ENCODE measurements at places on chromosomes 2 and 18.

GRCh38 chr2:237529452-237530402, 36.6 kb upstream of the PRLH start:
- peak; percentile 43 for DNase-seq

GRCh38 chr2:74384051-74384450, 3.9 kb upstream of the DCTN1 start:
- DNase-seq: no peak

DNA sequence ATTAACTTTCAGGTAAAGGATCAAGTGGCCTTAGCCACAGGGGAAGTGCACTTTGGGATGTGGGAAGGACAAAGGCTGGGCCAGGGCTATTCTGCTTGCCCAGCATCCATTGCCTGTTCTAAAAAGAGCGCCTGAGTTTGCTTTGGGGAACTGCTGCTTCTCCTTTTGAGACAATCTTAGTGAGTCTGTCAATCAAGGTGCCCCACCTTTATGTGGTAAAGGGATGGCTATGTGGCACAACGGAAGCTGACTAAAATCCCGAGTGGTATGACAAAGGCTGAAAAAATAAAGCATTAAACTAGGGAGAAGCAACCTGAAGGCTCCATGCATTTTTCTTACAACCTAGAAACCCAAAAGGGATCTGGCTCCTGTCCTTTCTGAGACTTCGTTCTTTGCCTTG, 540.5 kb downstream of the SLC4A3 start:
- DNase-seq: no peak

- DNase-seq: peak; percentile 55
Measured at GRCh38 chr2:230711224-230711623, 1.4 kb upstream of the CAB39 start.

DNA sequence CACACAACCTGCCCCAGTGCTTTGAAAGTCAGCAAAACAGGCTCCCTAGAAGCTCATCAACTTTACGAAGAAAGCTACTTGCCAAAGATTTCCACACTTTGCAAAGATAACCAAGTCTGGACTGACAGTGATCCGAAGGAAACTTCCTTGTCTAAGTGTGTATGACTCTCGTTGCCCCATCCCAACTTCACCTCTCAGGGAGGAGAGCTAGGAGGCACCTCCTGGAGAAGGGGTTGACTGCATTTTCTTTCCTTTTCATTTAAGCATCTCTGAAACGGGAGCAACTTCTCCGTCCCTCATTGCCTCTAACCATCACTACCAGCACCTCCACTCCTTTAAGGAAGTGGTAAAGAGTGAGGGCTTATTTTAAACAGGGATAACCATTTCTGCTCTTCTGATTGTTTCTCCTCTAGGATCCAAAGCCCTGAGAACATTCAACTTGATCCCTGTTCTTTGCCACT, 7.0 kb downstream of the ZEB2 start:
- DNase-seq: peak; percentile 55

DNA sequence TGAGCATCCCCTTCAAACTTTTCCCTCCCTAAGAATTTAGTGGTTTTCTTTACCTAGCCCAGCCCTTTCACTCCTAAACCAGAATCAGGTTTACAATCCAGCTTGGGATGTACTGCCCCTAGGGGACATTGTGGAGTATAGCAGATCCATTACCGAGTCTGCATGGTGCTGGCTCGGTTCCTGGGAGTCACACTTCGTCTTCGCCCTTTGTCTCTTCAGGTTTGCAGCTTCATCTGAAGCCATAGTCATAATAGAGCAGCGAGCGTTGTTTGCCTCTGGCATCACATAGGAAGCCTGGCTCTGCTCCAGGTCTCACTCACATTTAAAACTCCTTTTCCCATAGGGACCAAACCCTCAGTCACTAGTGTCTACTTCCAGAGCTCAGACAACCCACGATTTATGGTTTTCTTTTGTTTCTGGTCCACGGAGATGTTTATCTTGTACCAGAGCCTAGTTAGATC, 16.8 kb upstream of the LYPD6 start:
- DNase-seq: peak; percentile 45

- DNase-seq: no peak
Measured at GRCh38 chr2:46342566-46343315, 45.5 kb downstream of the EPAS1 start.

DNA sequence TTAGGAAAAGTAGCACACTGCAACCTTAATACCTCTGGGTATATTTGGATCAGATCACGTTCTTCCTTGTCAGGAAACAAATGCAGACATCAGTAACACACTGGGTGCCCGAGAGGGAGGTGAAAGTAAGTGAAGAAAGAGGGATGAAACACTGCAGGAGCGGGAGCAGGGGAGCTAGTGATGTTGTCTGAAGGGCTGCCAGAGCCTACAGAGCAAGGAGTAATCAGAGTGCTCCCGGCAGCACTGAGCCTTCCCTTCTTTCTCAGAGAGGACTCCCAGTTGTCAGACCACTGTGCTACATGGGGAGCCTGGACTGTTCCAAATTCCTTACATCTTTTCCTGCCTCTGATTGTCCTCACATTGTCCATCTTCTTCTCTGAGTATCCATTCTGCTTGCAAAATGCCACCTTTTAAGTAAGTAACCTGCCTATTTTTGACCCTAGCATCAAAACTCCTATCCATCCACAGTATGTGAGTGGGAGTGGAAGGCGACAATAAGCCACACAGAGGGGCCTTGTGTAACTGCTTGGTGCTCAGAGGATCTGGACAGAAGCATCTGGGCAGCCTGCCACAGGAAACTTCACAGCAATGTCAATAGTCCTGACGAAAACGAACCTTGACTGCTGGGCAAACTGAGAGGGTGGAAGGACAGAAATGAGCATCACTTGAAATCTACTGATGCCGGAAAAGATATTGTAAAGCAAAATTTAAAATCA, 10.8 kb upstream of the NAB1 start:
- DNase-seq: peak; percentile 82

GRCh38 chr2:205880048-205880447, 197.7 kb downstream of the NRP2 start:
- no peak for DNase-seq

GRCh38 chr2:27884601-27885000, 5.6 kb downstream of the RBKS start:
- DNase-seq: no peak

- peak; percentile 55 for DNase-seq
Measured at GRCh38 chr18:80171054-80171872, 62.2 kb downstream of the ADNP2 start.

DNA sequence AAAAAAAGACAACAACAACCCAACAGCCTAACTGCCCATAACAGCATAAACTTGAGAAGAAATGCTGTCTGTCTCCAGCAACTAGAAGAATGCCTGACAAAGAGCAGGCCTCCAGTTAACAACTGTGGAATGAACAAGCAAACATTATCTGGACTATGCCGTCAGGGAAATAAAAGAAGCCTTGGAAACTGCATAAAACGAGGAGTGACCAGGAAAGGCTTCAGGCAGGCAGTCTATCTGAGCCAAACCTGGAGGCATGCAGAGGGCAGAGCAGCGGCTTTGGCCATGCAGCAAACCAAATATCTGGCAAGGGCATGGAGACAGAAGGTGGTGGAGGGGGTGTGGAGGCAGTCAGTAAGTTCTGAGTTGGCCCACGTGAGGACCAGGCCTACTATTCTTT, 11.1 kb downstream of the HES6 start:
- DNase-seq: no peak

GRCh38 chr18:79413025-79413424, 17.3 kb downstream of the NFATC1 start:
- no peak for DNase-seq

GRCh38 chr2:239609607-239610310, 208.9 kb upstream of the HDAC4 start:
- DNase-seq: no peak

- no peak for DNase-seq
Measured at GRCh38 chr2:120436460-120436739, 90.5 kb downstream of the INHBB start.

DNA sequence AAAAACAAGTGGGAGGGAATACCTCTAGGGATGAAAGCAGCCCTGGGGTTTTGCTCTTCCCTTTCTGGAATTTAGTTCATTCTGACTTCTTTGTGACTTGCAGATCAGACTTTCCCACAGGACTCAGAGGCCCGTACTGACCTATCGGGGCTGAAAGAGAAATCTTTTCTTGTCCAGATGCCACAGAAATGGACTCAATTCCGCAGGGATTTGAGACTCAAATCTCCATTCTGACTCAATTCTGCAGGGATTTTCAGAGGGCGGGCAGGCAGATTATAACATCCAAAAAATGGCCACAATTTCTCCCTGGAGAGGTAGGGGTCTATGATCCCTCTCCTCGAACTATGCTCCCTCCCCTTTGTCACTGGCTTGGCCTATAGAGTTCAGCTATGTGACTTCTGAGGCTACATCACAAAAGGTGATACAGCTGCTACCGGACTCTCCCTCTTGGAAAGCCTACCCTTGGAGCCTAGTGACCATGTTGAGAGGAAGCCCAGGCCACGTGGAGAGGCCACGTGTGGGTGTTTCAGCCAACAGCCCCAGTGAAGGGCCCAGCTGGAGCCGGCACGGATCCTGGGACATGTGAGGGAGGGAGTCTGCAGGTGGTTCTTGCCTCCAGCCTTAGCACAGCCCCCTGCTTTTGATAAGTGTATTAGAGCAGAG, 4.8 kb upstream of the EFHD1 start:
- DNase-seq: peak; percentile 89

- no peak for DNase-seq
Measured at GRCh38 chr2:119692954-119693353, 14.0 kb downstream of the TMEM177 start.

- no peak for DNase-seq
Measured at GRCh38 chr2:64797881-64798575, 144.3 kb upstream of the SERTAD2 start.

- DNase-seq: no peak
Measured at GRCh38 chr2:82224301-82224940, 1919.9 kb upstream of the LRRTM1 start.

DNA sequence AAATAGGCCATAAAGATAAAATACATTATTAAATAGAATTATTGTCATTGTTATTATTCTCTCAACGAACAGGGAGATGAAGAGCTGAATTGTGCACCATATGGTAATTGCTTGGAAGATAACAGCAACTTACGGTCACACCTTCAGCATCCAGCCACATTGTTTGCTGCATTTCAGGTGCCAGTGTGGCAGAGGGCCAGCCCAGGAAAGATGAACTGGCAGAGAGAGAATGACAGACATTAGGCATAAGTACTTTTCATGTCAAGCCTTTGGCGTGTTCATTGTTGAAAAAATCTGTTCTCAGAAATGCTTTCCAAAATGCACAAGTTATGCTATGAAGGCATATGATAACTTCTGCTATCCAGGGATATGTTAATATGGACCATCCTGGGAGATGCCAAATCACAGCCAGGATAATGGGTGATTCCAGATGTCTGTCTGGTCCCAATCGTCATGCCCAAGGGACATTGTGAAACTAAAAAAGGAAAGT, 748.6 kb upstream of the PIK3C3 start:
- DNase-seq: no peak

DNA sequence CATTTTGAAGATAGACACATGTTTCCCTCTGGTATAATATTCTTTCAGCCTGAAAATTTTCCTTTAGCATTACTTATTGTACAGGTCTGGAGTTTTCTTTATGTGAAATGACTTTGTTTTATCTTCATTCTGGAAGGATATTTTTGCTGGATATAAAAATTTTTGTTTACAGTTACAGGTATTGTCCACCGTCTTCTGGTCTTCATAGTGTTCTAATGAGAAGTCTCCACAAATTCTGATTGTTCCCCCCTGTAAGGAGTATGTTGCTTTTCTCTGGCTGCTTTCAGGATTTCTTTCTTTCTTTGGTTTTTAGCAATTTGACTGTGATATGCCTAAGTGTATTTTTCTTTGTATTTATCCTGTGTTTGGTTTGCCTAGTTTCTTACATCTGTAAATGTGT, 15.0 kb downstream of the UBXN4 start:
- no peak for DNase-seq

GRCh38 chr2:29207352-29208148, 92.3 kb downstream of the CLIP4 start:
- no peak for DNase-seq

DNA sequence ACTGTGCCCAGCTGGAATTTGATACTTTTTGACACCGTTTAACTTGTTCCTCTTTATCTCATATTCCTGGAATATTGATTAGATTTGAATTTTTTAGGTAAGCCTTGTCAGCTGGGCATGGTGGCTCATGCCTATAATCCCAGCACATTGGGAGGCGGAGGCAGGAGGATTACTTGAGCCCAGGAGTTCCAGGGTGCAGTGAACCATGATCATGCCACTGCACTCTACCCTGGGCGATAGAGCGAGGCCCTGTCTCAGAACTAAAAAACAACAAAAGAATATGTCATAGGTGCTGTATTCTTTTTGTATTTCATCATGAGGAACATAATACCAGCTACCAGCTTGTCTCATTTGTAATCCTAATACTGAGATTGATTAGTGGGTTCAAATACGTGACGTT, 90.3 kb downstream of the ZNF532 start:
- DNase-seq: no peak

DNA sequence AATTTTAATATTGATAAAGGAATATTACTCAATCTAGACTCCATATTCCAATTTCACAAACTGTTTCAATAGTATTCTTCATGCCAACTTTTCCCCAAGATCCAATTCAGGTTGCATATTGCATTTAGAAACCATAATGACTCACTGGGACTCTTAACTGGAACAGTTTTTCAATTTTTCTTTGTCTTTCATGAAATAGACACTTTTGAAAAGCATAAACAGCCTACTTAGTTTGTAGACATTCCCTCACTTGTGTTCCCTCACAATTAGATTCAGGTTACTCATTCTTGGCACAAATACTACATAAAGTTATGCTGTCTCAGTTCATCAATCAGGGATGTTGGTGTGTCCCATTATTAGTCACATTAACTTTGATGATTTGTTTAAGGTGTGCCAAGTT, 1768.4 kb upstream of the PIK3C3 start:
- DNase-seq: no peak

GRCh38 chr18:29605365-29605764, 1428.4 kb upstream of the CDH2 start:
- no peak for DNase-seq

DNA sequence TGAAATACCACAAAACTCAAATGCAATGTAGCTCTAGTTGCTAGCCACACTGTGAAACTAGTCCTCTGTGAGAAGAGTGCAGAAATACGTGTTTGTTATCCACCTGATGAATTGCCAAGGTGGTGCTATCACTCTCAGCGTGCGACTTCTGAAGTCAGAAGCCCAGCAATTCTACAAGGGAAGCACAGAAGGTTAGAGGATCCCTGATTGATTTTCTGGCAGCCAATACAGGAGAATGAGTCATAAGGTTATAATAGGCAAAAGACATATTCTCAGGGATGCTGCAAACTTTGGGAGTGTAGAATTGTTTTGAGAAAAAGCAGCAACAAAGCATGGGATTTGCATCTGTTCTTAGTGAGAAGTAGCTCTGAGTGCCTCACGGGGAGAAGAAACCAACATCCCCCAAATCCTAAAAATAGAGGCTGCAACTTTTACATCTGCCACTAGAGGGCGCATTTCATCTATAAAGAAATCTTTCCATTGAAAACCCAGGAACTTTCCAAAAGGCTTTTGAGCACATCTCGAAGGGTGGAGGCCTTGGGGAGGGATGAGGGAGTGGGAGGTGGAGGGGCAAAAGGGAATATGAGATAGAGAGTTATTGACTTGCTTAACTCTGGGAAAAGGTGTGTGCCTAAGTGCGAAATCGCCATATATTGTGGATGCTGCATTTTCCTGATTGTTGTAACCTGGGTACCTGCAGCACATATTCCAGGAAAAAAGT, 78.0 kb downstream of the TMEM182 start:
- DNase-seq: peak; percentile 48

Data from Ammon's horn (tissue), 1 donor.